Central memory CD8-positive, alpha-beta T cell (primary cell): ENCODE measurements at places on chromosomes 5 and 9.

GRCh38 chr5:63686938-63687337 is 275.3 kb downstream of the HTR1A start:
- DNase-seq: no peak
- H3K4me3 ChIP-seq: no peak overlapping the region
- H3K36me3 ChIP-seq: peaks cover 2% of the 10 kb centered on the region
- no peaks in the 10 kb centered on the region for H3K4me1 ChIP-seq
- no peaks in the 10 kb centered on the region for H3K27me3 ChIP-seq
- no peak overlapping the region for H3K27ac ChIP-seq

- no peaks in the 10 kb centered on the region for H3K36me3 ChIP-seq
- no peak overlapping the region for H3K4me3 ChIP-seq
- no peaks in the 10 kb centered on the region for H3K27me3 ChIP-seq
Observed at GRCh38 chr9:27817747-27818146, 244.5 kb upstream of the C9orf72 start.

DNA sequence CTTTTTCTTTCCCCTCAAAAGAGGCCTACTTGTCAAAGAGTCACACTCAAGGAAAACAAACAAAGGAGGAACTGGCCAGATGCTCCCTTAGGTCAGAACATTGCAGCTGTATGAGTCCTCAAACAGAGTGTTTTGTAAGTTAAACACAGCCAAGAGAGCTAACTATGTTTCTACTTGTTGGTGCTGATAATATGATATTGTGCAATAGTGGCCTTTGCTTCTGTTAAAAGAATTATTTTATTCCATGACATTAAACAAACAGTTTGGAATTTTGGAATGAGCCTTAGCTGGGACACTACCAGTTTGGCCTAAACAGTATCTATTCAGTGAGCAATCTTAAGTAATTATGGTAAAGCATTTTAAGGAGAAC is 56.0 kb upstream of the TPD52L3 start:
- no peak overlapping the region for H3K27ac ChIP-seq
- H3K36me3 ChIP-seq: no peaks in the 10 kb centered on the region
- no peak for DNase-seq
- H3K27me3 ChIP-seq: peaks cover 34% of the 10 kb centered on the region

DNA sequence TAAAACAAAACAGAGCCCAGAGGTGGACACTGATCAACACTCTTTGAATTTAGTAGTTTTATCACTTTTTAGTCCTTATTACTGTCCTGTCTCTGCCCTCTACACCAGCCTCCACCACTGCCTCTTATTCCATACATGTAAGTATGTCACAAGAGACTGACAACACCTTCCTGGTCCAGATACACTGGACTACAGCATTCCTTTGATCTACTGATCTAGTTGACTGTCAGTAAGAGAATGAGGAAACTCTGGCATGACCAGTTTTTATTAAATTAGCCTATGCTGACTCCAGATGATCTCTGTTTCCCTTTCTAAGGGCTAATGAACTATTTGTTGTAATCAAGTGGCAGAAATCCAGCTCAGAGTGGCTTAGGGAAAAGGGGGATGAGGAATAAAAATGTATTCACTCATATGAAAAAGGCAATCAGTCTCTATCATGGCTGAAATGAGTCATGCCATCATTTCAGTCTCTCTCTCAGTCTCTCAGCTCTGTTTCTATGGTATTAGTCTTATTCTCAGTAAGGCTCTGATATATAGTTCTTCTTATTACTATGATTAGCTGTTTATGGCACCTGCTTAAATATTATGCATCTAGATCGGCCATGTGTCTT is 5.5 kb downstream of the ARHGEF37 start:
- H3K27ac ChIP-seq: no peak overlapping the region
- no peak overlapping the region for H3K4me3 ChIP-seq
- H3K27me3 ChIP-seq: peaks cover 5% of the 10 kb centered on the region

DNA sequence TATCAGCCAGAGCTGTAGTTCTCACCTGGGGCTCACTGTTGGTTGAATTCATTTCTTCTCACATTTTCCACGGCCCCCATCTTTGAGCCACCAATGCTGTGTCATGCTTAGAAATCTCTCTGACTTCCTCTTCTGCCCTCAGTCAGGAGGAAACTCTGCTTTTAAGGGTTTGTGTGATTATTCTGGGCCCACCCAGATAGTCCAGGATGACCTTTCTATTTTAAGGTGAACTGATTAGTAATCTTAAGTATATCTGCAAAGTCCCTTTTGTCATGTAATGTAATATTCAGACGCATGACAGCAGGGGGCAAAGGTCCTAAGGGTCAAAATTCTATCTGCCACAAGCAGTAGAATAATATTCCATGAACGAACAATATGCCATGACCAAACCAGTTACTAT is 88.4 kb downstream of the AK8 start:
- DNase-seq: no peak
- H3K27ac ChIP-seq: no peak overlapping the region
- H3K4me1 ChIP-seq: no peaks in the 10 kb centered on the region
- H3K4me3 ChIP-seq: no peak overlapping the region
- H3K27me3 ChIP-seq: peaks cover 66% of the 10 kb centered on the region

- no peaks in the 10 kb centered on the region for H3K36me3 ChIP-seq
- DNase-seq: no peak
- peaks cover 20% of the 10 kb centered on the region for H3K27me3 ChIP-seq
- no peak overlapping the region for H3K27ac ChIP-seq
Observed at GRCh38 chr5:10301842-10302610, 5.7 kb downstream of the CMBL start.

GRCh38 chr5:141613344-141613743 is 5.5 kb downstream of the DIAPH1 start:
- H3K36me3 ChIP-seq: peaks cover 31% of the 10 kb centered on the region
- DNase-seq: no peak
- H3K27ac ChIP-seq: peak overlapping the region; percentile 73
- peak overlapping the region; percentile 44 for H3K4me3 ChIP-seq
- peaks cover 83% of the 10 kb centered on the region for H3K4me1 ChIP-seq
- H3K27me3 ChIP-seq: no peaks in the 10 kb centered on the region

- H3K27ac ChIP-seq: peak overlapping the region; percentile 85
- H3K36me3 ChIP-seq: peaks cover 4% of the 10 kb centered on the region
- H3K4me3 ChIP-seq: no peak overlapping the region
- H3K4me1 ChIP-seq: peaks cover 42% of the 10 kb centered on the region
- H3K27me3 ChIP-seq: no peaks in the 10 kb centered on the region
Observed at GRCh38 chr5:119378075-119378700, 22.4 kb downstream of the TNFAIP8 start.

GRCh38 chr9:74985041-74985440 is 32.3 kb upstream of the C9orf40 start:
- no peak for DNase-seq
- no peak overlapping the region for H3K4me3 ChIP-seq
- H3K4me1 ChIP-seq: peaks cover 12% of the 10 kb centered on the region
- no peaks in the 10 kb centered on the region for H3K27me3 ChIP-seq
- H3K27ac ChIP-seq: peak overlapping the region; percentile 54

DNA sequence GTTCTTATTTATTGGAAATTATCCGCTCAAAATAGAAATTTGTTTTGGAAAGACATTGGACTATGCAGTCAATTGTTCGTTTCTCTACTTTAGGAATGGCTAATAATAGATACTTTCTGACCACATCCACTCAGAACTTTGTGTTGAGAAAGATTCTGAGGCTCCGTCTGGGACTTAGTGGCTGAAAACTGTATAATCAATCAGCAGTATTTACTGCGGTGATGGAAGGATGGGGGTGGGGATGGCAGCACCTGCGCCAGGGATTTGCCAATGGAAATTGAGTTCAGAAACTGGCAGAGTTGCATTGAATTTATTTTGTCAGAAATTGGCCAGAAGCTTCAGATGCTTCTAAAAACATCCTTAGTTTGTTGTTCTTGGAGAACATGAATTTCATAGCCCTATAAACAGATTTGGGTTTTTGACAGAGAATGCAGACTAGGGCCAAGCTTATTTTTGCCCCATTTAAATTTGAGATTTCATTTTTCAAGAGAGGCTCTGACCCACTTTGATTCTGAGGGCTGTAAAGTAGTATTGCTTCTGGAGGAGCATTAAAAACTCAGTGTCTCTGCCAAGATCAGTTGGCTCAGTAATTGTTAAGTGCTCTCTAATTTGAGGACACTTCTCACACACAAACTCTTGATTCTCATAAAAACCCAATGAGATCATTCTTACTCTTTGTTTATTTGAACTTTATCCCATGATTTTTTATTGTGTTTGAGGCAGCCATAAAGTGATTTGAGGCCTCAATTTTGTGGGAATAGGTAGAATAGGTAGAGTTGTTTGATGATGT is 215.1 kb downstream of the CD180 start:
- no peaks in the 10 kb centered on the region for H3K4me1 ChIP-seq
- H3K4me3 ChIP-seq: no peak overlapping the region
- no peak overlapping the region for H3K27ac ChIP-seq
- H3K27me3 ChIP-seq: peaks cover 31% of the 10 kb centered on the region

DNA sequence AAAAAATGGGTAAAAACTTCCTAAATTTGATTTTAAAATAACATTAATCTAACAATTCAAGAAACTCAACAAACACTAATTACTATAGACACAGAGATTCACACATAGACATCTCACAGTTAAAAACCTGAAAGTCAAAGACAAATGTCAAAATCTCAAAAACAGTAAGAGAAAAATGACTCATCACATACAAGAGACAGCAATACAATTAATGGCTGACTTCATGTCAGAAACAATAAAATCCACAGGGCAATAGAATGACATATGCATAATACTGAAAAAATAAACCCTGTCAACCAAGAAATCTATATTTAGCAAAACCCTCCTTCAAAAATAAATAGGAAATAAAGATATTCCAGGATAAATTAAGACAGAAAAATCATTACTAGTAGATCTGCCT is 200.4 kb downstream of the CEMIP2 start:
- H3K4me1 ChIP-seq: no peaks in the 10 kb centered on the region
- H3K27ac ChIP-seq: no peak overlapping the region
- no peak for DNase-seq
- H3K4me3 ChIP-seq: no peak overlapping the region

DNA sequence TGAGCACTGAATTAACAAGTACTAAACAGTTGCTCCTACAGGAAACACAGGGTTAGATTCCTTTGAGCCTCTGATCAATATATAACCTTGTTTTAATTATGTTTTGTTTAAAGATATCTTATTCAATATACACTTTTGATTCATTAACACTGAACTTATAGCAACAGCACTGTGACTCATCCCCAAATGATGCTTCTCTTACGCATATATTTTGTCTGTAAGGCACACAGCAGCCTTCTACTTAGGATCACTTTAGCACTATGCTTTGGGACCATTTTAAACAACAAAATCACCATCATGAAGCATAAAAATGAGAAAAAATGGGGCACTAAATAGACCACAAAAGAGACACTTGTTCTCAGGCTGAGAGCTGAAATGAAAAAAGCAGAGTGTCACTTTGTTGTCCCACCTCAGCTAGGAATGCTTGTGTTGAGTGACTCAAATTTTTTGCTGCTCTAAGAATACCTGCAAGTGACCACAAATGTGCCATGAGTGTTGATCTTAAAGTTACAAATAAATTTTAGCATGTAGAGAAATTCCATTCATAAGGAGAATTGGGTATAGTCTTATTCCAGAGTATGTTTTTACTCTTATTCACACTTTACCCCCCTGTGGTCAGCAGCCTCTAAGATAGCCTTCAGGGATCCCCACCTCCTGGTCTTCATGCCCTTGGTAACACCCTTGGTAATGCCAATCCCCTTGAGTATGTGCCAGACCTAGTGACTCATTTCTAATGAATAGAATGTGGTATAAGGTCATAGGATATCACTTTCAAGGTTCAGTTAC is 252.7 kb upstream of the IL12B start:
- no peak overlapping the region for H3K4me3 ChIP-seq
- no peak overlapping the region for H3K27ac ChIP-seq
- H3K36me3 ChIP-seq: no peaks in the 10 kb centered on the region
- no peak for DNase-seq

- H3K27me3 ChIP-seq: no peaks in the 10 kb centered on the region
- H3K4me3 ChIP-seq: no peak overlapping the region
- H3K27ac ChIP-seq: no peak overlapping the region
- peaks cover 23% of the 10 kb centered on the region for H3K4me1 ChIP-seq
Observed at GRCh38 chr9:35725362-35725761, 6.6 kb downstream of the TLN1 start.

DNA sequence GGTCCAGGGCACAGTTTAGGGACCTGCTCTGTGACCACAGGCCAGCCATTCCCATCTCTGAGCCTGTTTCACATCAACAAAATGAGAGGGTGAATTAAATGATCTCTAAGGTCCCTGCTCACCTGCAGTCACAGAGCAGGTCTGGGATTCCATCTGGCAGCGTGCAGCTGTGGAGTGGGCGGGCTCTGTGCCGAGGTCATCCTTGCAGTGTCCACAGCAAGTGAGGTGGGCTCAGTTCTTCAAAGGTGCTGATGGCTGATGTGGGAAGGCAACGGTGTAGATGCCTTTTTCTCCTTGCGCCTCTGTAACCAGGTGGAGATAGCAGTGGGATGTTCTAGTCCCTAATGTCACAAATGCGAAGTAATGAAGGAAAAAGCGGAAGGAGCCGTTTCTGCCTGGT is 11.9 kb downstream of the OR2V1 start:
- peaks cover 92% of the 10 kb centered on the region for H3K27me3 ChIP-seq
- peaks cover 5% of the 10 kb centered on the region for H3K36me3 ChIP-seq
- H3K27ac ChIP-seq: no peak overlapping the region
- H3K4me3 ChIP-seq: no peak overlapping the region

DNA sequence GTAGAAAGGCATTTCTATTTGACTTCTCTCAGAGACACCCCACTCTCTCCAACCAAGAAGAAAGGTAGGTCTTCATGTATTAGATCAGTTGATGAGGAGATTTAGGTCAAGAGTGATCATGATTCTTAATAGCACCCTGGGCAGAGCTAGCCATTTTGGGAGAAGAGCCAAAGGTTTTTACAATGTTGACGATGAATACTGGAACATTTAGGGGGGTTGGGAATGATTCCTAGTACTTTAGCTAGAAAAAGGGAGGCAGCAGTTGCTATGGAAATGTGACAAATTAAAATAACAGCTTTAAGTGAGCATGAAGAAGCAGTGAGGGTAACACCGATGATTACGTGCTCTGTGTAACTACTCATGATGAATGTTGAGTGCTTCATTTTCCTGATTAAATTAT is 9.5 kb upstream of the RPS23 start:
- no peak overlapping the region for H3K4me3 ChIP-seq
- DNase-seq: no peak
- H3K27me3 ChIP-seq: no peaks in the 10 kb centered on the region
- H3K36me3 ChIP-seq: no peaks in the 10 kb centered on the region
- H3K4me1 ChIP-seq: no peaks in the 10 kb centered on the region
- no peak overlapping the region for H3K27ac ChIP-seq

DNA sequence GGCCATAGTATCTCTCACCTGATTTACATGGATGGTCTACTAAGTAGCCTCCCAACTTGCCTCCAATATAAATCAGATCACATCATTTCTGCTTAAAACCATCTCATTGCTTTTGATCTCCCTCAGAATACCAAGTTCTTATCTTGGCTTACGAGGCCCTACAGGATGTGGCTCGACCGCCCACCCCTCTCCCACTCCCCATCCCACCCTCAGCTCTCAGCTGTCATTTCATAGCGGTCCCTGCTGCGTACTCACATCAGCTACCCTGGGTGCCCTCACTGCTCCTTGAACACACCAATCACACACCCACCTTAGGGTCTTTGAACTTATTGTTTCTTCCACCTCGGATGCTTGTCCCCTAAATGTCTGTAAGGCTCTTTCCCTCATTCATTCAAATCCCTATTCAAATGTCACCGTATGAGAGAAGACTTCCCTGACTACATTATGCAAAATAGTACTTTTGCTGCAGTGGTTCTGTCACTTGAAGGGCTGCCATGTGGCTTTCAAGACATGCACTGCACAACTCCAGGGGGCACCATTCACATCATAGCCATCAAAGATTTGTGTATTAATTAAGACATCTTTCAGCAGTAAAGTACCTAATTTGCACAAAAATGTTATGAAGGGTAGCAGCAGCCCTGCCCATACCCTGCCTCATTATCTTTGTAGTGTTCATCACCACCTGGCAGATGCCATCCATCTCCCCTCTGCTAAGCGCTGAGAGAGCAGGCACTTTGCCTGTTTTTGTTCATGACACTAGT is 171.1 kb downstream of the ENC1 start:
- H3K27ac ChIP-seq: no peak overlapping the region
- H3K4me3 ChIP-seq: no peak overlapping the region
